ENCODE measurements at places on chromosomes 7 and 10.

- DNase-seq = no peak
These were observed 240.8 kb upstream of the SLC26A5 start for GRCh38 chr7:103686763-103687162.

DNA sequence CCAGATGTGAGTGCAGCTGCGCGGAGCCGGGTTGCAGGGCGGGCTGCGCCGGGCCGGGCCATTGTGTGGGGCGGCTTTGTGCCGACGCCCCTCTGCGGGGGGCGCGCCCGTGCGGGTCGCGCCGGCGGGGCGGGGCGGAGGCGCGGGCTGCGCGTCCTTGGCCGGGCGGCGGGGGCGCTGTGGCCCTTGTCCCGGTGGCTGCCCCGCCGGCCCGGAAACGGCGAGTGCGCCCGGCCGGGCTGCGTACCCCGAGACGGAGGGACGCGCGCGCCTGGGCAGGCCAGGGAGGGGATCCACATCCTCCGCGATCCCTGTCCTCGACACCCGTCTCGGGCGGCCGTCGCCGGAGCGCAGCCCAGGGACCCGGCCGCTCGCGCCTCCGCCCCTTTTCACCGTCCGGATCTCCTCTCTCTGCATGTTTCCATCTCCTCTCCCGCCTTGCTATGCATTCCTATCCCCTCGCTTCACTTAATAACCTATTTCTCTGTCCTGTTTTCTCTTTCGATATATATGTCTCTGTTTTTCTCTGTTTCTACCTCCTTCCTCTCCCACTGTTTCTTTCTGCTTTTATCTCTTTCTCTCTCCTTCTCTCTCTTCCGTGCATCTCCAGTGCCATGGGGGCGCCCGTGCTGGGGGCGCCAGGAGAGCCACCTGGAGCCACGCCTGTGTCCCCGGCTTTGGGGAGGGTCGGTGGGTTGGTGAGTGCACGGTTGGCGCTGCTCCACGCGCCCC, 765 bp downstream of the PFKFB3 start:
- peak; percentile 78 for DNase-seq

DNA sequence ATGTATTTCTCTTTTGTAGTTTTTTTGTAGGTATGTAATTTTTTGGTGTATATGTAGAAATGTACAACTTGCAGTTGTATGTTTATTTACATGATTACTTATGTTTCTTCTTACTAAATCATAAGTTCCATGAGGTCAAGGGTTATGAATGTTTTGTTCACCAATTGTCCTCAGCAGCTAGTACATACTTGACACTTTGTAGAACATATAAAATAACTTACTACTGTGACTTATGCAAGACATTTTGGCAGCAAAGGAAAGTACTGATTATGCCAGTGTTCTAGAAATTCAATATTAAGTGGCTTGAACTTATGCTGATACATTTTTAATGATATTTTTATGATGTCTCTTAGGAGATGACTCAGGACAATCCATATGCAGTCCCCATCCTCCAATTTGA, 209.6 kb downstream of the DKK1 start:
- DNase-seq = no peak

DNA sequence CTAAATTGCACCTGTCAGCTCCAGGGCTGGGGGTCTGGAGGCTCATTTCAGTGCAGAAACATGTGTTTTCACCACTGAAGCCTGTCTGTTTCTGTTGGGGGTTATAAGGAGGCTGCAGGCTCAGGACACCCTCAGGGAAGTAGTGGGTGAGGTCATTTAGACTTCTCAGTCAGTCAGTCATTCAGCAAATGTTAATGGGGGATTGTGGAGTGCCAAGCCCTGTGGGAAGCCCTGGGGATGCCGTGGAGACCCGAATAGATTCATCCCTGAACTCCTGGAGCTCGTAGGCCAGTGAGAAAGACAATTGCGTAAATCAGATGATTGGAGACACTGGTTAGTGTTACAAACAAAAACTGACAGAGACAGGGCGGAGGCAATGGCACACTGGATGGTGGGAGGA, 19.2 kb downstream of the LHPP start:
- no peak for DNase-seq

GRCh38 chr7:130880668-130881067, 146.7 kb upstream of the KLF14 start:
- peak; percentile 25 for DNase-seq

DNA sequence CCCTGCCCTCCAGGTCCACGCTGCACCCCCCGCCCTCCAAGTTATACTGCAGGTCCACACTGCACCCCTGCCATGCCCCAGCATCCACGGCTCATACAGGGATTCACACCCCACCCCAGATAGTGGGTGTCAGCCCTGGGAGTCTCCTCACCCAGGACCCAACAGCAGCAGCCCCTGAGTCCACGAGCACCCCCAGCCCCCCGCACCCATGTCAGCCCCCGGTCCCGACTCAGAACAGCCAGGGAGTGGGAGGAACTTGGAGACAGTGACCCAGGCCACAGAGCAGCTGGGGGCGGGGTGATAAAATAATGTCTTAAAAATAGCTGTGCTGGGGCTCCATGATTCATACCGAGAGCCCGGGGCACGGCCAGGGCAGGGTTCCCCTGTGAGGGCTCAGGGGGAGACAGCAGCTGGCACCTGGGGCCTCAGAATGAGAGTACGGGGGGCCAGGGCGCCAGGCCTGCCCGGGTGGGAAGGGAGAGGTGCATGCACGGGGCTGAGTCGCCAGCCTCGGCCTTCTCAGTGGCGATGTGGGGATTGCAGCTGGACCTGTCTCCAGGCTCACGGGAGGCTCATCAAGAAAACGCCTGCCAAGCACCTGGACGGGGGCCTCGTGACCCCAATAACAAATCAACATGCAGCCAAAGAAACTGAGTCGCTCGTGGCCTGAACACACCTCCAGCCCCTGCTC, 29.8 kb downstream of the ADAP1 start:
- no peak for DNase-seq

DNA sequence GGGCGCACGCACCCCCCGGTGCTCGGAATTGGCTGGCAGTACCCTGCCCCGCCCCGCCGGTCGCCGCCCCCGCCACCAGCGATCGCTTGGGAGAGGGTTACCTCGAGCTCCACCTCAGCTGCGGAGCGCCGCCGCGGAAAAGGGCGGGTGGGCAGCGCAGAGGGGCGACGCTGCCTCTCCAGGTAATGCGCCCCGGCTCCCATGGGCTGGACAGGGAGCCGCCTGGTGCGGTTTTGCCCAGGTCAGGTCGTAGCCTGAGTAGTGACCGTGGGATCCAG, 1.3 kb downstream of the PFKFB3 start:
- no peak for DNase-seq

DNA sequence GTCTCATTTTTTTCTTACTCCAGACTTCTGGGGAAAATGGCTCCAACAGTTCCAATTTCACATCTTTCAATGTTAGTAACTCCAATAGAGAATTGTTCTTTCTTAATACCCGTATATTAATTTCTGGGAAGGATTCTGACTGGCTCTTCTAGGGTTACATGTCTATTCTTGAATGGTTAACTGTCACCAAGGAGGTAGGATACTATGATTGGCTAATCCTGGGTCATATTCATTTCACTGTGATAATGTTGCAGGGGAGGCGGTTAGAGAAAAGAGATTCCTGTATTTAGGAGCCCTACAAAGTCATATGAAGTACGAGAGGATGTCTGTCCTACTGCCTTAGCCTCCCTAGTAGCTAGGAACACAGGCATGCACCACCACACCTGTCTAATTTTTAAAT, 16.1 kb upstream of the VCL start:
- no peak for DNase-seq

GRCh38 chr7:107145067-107145838, 23.6 kb upstream of the HBP1 start:
- no peak for DNase-seq

DNA sequence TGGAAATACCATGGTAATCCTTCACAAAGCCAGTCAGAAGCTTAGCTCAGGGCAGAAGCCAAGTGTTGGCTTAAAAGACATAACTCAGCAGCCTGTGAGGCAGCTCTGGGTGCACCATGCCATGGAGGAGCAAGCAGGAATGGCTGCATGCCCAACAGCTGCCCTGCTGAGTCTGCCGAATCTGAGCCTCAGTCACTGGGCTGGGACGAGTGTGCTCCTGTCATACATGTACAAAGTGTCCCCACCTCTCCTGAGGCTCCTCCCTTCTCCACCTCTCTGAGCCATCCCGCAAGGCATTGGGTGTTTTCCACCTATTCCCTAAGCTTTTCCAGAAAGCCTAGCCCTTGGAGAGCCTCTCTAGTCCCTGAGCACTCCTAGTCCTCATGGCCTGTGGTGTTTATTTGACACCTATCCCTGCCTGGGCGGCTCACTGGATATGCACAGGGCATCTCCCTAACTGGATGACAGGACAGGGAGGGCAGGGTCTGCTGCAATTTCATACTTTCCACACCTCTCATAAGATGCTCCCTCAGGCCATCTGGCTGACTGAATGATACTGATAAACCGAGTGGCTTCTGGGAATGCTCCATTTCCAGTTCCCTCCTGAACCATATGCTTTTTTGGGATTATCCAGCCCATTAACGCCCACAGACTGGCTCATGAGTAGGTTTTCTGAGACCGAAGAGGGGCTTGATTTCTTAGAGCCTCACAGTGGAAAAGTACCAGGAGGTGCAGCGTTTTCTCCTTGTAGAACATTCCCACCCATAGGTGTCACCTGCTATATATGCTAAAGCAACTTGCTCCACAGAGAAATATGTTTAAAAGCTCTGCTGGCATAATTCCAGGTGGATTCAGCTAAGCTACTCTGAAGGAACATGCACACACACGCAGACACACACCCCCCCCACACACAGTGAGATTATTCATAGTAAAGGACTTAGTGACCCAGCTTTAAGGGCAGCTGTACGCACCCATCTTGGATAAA, 199.3 kb downstream of the SNX10 start:
- no peak for DNase-seq

DNA sequence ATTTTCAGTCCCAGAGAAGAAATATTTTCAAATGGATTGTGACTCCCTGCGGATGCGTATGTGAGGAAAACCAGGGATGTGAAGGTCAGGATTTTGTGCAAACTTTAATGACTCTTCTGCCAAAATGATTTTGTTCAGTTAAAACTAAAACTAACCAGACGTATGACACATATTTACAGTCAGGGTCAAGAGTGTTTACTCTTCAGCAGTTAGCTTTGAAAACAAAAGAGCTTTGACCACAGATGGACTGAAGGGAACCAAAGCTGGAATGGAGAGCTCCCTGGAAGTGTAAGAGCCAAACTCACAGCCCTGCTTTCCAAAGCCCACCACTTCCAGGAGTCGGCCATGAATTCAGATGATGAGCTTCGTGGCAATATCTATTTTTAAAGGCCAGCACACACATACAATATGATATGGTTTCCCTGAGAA, 15.5 kb downstream of the SVIL start:
- DNase-seq = no peak

GRCh38 chr7:5584821-5585220, 161.2 kb upstream of the TNRC18 start:
- no peak for DNase-seq

GRCh38 chr10:104809288-104810090, 168.4 kb downstream of the SORCS3 start:
- DNase-seq = peak; percentile 71

- DNase-seq = no peak
These were observed 167.8 kb downstream of the CCDC71L start for GRCh38 chr7:106493041-106493731.

DNA sequence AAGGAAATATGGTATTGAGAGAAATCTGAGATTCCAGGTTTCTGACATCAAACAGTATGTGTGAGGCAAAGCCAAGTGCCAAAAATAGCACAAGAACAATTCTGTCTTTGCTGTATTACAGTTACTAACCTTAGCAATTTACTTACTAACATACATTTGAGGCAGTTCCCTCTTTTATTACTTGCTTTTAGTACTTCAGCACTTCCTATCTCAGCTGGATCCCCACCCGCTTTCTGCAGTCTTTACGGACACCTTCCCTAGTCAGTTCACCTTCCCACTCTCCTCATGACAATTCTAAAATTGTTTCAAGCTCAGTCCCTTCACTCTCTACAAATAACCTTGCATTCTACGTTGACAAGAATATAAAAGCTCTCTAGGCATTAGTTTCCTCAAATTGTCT, 79.2 kb downstream of the ELAPOR2 start:
- DNase-seq = no peak

GRCh38 chr10:118926072-118926417, 103.5 kb upstream of the NANOS1 start:
- DNase-seq = no peak

GRCh38 chr10:132705173-132705572, 80.8 kb downstream of the NKX6-2 start:
- no peak for DNase-seq

GRCh38 chr10:35487336-35488034, 117.7 kb upstream of the GJD4 start:
- DNase-seq = no peak

- DNase-seq = no peak
These were observed 10.6 kb downstream of the FAS start for GRCh38 chr10:89001024-89001728.

GRCh38 chr7:151131592-151132293, 35.8 kb downstream of the GBX1 start:
- no peak for DNase-seq

GRCh38 chr10:16754765-16755164, 62.5 kb downstream of the RSU1 start:
- DNase-seq = no peak

GRCh38 chr7:27910326-27910725, 170.4 kb downstream of the TAX1BP1 start:
- no peak for DNase-seq

GRCh38 chr10:125232841-125233240, 72.5 kb upstream of the CTBP2 start:
- no peak for DNase-seq
